ENCODE measurements at places on chromosomes 3 and 15.
A peak's percentile ranks its signal among the peaks of the same experiment; 100 is the strongest.

GRCh38 chr15:36109943-36110658 lies 469.3 kb upstream of the CDIN1 start:
- peak; percentile 91 for DNase-seq

GRCh38 chr3:178671377-178671776 lies 135.1 kb downstream of the KCNMB2 start:
- no peak for DNase-seq

GRCh38 chr3:169044331-169045113 lies 619.0 kb downstream of the MECOM start:
- DNase-seq = peak; percentile 90

GRCh38 chr3:177465257-177465642 lies 268.0 kb upstream of the TBL1XR1 start:
- DNase-seq = no peak

- DNase-seq = peak; percentile 68
Observed at GRCh38 chr15:64004587-64004986, 41.7 kb downstream of the DAPK2 start.

- no peak for DNase-seq
Observed at GRCh38 chr3:62589078-62589477, 215.7 kb upstream of the FEZF2 start.

DNA sequence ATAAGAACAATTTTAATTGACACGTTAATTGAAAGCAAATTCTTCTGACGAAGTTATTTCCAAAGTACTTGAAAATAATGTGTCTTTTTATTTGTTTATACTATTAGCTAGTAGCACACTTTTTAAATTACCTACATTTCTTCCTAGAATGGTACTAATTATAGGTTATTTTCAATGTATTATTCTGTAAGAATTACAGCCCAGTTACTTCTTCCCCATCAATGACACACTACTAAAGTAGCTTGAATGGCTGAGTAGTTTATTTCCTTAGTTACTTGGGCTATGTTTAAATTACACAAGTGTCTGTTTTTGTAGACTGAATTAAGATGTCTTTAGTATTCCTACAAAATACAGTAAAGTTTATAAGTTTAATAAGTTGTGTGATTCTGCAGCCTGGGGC lies 217.6 kb upstream of the IL12A start:
- no peak for DNase-seq

GRCh38 chr15:44219073-44219472 lies 24.0 kb upstream of the FRMD5 start:
- DNase-seq = no peak

DNA sequence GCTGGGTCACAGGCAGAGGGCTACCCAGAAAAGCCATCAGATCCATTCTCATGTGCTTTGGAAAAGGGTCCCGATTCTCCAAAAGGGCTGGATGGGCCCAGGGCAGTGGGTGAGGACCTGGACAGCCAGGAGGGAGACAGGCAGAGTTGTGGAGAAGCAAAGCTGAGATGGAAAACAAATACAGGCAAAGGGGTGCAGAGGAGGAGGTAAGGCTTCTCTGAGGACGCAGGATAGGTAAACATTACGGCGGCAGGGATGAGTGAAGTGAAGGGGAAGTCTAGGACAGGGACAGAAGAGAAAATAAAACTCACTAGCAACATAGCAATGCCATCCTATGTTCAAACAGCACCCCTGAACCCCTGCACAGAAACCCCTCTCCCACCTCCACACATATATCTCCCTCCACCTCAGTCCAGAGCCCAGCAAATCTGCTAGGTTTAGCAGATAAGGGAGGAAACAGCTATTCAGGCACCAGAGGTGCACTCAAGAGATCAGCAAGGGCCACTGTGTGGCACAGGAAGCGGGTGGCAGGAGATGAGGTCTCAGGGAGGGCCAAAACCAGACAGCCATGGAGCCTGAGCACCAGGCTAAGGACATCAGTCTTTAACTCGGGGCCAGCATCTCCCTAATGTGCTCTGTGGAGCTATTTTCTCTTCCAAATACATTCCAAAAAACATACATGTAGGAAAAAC lies 51.3 kb downstream of the HOMER2 start:
- no peak for DNase-seq

GRCh38 chr3:98972155-98972554 lies 70.7 kb upstream of the DCBLD2 start:
- peak; percentile 97 for DNase-seq

DNA sequence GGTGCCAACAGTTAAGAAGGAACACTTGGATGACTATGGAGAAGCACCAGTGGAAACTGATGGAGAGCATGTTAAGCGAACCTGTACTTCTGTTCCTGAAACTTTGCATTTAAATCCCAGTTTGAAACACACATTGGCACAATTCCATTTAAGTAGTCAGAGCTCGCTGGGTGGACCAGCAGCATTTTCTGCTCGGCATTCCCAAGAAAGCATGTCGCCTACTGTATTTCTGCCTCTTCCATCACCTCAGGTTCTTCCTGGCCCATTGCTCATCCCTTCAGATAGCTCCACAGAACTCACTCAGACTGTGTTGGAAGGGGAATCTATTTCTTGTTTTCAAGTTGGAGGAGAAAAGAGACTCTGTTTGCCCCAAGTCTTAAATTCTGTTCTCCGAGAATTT lies 3.0 kb downstream of the SKIL start:
- DNase-seq = no peak

GRCh38 chr15:60744826-60745460 lies 266.0 kb upstream of the ICE2 start:
- DNase-seq = no peak

DNA sequence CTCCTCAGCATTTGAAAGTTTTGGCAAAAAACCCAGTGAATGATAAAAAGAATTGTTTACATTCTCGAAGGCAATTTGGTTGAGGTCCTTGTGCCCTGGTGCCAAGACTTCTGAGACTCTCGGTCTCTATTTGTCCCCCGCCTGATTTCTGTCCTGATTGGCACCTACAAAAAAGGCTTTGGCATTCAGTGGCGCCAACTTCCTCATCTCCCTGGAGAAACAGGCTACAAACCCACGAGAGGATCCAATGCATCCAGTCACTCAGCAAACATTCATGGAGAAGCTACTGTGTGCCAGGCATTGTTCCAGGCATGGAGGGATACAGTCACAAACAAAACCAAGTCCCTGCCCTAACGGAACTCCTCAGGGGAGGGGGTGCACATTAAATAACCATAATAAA lies 42.7 kb downstream of the HES1 start:
- DNase-seq = no peak

- DNase-seq = no peak
Observed at GRCh38 chr3:50415816-50416215, 56.5 kb upstream of the TMEM115 start.

DNA sequence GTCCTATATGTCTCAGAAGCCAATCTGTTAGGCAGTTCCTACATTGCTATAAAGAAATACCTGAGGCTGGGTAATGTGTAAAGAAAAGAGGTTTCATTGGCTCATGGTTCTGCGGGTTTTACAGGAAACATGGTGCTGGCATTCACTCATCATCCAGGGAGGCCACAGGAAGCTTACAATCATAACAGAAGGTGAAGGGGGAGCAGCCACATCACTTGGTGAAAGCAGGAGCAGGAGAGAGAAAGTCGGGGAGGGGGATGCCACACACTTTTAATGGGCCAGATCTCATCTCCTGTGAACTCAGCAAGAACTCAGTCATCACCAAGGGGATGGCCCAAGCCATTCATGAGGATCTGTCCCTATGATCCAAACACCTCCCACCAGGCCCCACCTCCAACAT lies 9.1 kb downstream of the SLC49A4 start:
- DNase-seq = no peak

- DNase-seq = peak; percentile 87
Observed at GRCh38 chr3:194322678-194323211, 28.4 kb downstream of the CPN2 start.

DNA sequence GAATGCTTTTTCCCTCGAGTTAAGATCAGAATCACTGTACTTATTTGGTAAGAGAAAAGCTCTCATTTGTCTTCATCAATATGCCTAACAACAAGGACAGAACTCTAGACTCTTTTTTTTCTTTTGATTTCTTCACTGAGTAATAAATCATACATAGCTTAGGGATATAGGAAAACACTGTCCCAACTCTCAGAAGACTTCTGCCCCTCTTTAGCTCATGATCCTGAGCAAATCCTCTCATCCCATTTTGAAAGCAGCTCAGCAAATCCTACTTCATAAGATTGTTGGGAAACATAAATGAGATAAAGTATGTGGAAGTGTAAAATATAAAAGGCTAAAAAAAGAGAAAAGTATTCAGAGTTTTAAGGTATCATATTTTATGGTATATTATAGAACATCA lies 141.7 kb downstream of the ATP8B4 start:
- DNase-seq = no peak

DNA sequence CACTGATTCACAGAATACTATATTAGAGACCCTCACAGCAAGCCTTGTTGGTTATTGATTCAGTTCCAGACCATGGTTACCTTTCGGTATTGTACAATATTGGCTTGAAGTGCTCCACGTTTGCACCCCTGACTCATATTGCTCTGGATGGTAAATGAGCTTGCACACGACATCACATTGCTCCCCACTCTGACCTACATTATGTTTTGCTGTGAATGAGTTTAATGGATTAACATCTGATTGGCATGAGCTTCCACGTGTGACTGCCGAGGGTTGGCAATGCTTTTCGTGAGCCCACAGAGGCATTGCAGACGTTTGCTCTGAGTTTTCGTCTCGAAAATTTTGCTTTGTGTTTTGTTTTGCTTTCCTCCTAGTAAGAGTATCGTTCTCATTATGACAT lies 225.8 kb upstream of the ICE2 start:
- no peak for DNase-seq

- no peak for DNase-seq
Observed at GRCh38 chr15:72200395-72201237, 3.0 kb upstream of the GRAMD2A start.

DNA sequence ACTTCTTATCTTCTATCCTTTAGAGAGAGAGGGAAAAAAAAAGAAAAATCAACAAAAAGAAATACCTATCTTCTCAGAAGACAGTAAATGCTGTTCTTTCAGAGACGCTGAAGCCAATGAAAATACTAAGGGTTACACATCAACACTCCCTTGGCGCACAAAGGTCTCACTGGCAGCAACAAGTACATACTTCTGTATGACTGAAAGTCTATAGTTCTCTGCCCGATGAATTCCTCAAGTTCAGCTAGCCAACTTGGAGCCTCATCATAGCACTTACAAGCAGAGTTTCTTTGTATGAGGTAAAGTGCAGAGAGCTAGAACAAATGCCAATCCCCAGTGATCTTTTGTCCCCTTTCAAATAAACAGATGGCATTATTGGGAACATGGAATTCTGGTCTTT lies 62.7 kb downstream of the CPNE4 start:
- no peak for DNase-seq

DNA sequence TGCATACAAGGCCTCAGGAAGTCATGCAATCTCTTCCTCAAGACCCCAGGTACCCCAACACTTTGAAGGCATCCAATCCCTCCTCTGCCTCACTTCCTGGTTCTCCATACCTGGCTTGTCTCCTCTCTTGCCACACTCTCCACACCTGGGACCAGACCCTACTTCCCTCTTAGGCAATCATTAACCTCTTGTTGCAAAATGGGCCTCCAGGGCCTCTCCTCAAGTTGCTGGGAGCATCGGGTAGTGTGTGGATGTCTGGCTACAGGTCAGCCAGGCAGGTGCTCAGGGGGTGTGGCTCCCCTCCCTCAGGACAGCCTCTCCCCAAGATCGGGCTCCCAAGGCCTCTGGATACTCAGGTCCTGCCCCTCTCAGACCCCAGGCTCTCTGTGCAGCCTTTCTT lies 8.6 kb downstream of the PLA2G4E start:
- no peak for DNase-seq

- DNase-seq = no peak
Observed at GRCh38 chr3:48716508-48716981, 476 bp downstream of the IP6K2 start.

DNA sequence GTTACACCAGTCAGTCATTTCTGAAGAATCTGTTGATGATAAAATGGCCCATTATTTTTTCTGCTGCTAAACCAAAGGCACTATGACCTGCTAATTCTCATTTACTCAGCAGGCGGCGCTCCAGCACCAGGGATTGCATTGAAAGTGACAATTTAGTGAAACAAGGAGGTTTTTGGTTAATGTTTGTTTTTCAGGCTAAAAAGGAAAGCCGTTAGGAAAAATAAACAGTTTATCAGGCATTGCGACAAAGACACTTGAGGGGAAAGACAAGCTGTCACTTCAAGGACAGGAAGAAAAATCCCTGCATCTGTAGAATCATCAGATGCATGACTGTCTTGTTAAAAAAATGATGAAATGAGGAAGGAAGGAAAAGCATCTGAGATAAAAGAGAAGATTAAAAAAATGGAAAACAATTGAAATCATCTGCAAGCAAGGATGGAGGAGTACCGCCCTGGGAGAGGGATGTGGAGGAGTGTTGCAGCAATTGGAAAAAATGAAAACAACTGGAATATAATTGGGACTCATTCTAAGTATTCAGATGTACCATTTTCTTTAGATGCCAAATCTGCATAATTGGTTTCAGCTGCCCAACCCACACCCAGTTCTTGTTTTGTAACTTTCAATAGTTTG lies 54.0 kb downstream of the NR1D2 start:
- DNase-seq = peak; percentile 66

Data from fibroblast of mammary gland (primary cell).